SJSA1 (cell line): ENCODE measurements at places on chromosomes 11 and 22. TPM values are rescaled to one million over a fixed set of nuclear protein-coding genes. Genes with fewer than 3 reads are reported as not detected.

USP2 gene
- total RNA-seq: 0.21 TPM in 1 of 2 replicates, not detected in the other

PPP1R14B gene
- total RNA-seq: 467 and 505 TPM in 2 replicates

HEPHL1 gene
- total RNA-seq: not detected in 2 replicates

MYBPC3 gene
- not detected in 2 replicates for total RNA-seq

GGTLC2 gene
- not detected in 2 replicates for total RNA-seq

CARD16 gene
- total RNA-seq: 36.7 and 123 TPM in 2 replicates

MCHR1 gene
- total RNA-seq: not detected in 2 replicates

SCGB2A2 gene
- not detected in 2 replicates for total RNA-seq

TENM4 gene
- not detected in 2 replicates for total RNA-seq

DNA sequence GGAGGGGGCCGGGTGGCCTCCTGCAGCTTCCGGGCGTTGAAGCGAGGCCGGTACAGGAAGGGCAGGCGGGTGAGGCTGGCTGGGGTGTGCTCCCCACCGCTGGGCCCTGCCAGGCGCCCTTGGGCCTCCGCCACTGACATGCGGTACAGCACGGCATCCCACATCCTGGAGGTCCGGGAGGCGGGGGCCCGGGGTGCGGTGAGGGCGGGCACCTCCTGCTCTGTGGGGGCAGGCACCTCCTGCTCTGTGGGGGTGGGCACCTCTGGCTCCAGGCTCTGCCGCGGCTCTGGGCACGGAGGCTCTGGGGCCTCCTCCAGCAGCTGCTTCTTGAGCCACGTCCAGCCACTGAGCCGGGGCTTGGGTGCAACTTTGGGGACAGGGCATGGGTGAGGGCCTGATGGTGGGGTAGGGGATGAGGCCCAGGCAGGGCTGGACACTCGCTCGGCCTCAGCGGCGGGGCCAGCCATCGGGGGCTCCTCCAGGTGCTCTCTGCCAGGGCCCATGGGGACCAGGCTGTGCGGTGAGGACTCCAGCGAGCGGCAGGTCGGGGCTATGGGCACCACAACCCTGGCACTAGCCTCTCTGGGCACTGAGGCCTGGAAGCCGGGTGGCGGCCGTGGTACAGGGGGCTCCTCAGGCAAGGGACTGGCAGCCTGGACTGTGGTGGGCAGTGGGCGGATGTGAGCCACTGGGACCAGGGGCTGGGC, 2.3 kb downstream of the PRR33 start:
- peak; percentile 40 for DNase-seq

DNA sequence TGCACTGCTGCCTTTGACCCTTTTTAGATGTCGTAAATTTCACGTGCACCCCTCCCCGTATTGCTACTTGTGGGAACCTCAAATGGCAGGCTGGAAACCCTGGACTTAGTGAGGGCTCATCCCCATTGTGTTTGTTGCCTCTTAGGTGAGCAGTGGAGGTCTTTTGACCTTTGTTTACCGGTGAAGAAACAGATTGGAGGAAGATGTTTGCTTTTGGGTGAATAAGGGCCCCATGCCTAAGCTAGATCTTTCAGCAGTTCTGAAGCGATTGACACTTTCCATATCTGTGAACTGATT, 782 bp downstream of the SMARCB1 start:
- DNase-seq: no peak

DNA sequence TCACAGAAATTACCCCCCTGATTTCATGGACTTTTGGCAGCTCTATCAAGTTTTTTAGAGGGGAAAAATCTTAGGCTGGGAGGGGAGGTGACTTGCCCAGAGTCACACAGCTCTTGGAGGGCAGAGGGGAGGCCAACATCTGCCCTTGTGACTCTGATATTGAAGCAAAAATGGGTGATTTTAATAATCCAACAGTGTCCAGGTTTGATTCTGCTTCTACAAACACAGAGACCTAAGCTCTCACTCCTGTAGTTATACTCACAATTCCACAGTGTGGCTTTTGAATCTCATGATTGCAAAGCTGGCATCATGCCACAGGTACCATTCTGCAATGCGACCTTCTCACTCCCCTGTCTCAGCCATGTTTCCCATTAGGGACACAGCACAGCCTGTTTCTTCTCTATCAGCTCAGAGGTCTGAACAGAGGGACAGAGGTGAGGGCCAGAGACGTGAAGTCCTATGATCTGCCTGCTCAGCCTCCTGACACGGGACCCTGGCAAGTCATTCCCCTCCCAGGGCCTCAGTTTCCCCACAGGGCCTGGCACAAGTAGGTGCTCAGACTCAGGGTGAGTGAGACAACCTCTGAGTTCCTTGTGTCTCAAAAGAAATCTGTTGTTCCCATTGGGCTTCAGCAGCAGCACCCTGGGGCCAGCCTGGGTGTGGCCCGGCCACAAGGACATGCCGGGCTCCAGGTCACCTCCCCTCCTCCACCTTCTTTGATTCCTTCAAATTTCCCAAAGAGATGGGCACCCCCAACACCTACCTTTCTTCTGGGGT, 766 bp downstream of the APOL2 start:
- DNase-seq: peak; percentile 39

GRCh38 chr11:121898903-121899302, 217.1 kb downstream of the BLID start:
- DNase-seq: no peak

GRCh38 chr11:86214710-86215109, 29.8 kb upstream of the EED start:
- no peak for DNase-seq

- no peak for DNase-seq
Measured at GRCh38 chr22:17549655-17550054, 13.6 kb upstream of the SLC25A18 start.

- no peak for DNase-seq
Measured at GRCh38 chr11:120424970-120425332, 86.6 kb upstream of the GRIK4 start.

DNA sequence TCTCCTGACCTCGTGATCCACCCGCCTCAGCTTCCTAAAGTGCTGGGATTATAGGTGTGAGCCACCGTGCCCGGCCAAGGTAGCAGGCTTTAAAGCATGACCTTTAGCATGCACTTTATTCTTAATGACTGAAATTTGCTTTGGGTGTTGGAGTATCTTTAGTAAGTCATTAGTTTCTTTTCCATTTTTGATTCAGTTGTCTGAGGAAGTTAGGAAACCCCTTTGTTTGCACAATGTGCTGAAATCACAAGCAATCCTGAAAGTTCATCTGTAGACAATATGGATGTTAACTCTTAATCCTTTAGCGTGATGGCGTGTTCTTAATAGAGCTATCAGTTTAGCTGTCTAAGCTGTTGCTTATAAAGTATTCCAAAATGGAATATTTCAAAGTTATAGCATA, 16.8 kb downstream of the SDHD start:
- no peak for DNase-seq

DNA sequence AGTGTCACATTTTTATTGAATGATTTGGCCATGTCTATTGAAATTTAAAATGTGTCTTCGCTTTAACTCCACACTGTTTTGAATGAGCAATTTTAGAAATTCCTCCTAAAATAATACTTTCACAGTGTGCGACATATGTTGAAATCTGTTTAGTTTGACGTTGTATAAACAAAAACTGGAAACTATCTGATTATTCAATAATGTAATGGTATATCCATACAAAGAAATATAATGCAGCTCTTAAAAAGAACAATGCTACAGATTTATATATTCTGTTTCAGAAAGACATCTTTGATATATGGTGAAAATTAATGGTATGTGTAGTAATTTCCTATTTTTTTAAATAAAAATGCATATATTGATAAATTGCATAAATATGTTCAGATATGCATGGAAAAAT, 268.7 kb upstream of the SORL1-AS1 start:
- no peak for DNase-seq

DNA sequence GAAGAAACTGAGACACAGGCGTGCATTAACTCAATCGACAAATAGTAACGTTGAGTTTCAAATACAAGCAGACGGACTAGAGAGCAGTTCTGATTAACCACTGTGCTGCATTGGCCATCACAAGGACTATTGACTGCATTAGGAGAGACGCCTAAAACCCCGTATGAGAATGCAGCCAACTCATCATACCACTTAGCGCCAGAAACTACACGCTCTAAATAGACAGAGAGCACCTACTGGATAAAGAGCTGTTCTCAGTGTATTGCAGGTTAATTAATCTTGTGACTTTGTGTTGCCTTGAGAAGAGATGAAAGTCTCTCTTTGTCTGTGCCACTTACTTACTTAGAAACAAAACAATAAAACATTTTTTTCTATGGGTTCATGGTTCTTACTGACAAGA, 484.0 kb downstream of the OPCML start:
- DNase-seq: no peak

- DNase-seq: no peak
Measured at GRCh38 chr11:118180300-118180703, 3.9 kb upstream of the SCN2B start.

DNA sequence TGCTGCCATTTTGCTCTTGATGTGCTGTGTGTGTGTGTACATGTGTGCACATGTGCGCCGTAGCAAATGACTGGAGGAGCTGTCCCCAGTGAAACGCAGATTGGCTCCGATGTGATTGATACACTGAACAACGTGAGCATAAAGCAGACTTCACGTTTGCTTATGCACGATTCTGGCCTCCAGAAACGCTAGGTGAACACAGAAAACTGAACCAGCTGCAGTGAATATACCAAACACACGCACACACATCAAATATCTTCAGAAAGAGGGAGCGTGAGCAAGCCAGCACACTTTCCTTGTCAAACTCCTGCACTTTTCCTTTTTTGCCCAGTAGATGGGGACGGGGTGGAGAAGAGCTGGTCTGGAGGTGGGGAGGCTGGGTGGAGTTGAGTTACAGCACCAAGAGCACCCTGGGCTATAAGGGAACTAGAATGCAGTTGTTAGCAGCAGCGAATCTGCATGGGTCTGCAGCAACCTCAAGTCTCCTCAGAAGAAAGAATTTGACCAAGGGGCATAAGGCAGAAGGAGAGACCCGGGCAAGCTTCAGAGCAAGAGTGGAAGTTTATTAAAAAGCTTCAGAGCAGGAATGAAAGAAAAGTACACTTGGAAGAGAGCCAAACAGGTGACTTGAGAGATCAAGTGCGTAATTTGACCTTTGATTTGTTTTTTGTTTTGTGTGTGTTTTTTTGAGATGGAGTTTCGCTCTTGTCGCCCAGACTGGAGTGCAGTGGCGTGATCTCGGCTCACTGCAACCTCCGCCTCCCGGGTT, 77.8 kb upstream of the CADM1 start:
- DNase-seq: no peak

GRCh38 chr11:59197991-59198390, 14.7 kb downstream of the MPEG1 start:
- peak; percentile 99 for DNase-seq

GRCh38 chr11:12944889-12945288, 64.2 kb upstream of the RASSF10 start:
- DNase-seq: no peak

DNA sequence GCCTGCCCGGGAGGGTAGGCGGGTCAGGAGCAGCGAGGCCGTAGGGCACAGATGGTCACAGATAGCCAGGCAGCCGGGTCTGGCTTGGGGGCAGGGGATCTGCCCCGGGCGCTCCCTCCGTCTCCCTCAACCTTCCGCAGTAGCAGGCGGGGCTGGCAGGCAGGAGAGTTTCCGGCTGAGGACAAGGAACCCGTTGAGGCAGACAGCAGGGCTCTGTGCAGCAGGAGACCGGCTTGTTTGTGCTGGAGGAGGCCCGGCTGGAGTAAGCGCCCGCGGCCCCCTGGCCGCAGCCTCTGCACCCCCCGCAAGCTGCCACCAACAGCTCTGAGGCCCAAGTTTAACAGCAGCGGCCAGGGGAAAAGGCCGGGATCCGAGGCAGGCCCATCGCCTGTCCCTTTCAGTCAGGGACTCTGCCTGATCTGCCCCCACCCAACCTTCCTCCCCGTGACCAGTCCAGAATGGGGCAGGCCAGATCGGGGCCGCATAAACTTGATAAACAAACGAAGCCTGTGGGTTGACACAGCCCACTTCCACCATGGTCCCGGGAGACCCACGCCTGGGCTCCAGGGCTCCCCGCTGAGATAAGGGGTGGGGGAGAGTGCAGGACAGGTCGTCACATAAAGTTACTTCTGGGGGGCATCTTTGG, 13.6 kb downstream of the SCARF2 start:
- DNase-seq: no peak

GRCh38 chr11:10878408-10879214, 20.8 kb upstream of the ZBED5 start:
- no peak for DNase-seq

DNA sequence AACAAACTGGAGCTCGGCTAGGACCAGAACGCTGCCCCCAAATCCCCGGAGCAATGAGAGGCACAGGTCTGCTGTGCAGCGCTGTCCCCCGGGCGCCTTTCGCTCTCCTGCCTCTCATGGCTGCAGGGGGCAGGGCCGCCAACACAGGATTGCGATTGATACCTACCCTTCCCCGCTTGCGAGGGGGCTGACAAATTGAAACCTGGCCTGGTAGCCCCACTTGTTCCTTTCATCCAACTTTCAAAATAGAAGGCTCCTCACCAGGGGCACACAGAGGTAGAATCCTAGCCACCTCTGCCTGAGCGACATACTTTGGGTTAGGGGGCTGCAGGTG, 642 bp upstream of the CASTOR1 start:
- DNase-seq: no peak

DNA sequence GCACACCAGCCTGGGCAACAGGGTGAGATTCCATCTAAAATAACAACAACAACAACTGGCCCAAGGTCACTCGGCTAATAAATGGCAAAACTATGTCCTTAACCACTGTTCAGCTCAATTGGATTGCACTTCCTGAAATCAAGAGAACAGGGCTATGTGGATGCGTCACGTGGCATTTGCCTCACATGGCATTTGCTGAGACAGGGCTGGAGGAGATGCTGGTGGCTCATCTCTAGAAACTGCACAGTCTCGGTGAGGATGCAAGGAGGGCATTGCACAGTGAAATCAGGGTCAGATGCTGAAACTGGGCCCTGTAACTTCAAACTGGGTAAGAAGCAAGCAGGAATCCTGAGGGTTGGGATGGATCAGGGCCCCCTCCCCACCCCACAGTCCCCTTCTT, 171.9 kb downstream of the BUD13 start:
- no peak for DNase-seq

DNA sequence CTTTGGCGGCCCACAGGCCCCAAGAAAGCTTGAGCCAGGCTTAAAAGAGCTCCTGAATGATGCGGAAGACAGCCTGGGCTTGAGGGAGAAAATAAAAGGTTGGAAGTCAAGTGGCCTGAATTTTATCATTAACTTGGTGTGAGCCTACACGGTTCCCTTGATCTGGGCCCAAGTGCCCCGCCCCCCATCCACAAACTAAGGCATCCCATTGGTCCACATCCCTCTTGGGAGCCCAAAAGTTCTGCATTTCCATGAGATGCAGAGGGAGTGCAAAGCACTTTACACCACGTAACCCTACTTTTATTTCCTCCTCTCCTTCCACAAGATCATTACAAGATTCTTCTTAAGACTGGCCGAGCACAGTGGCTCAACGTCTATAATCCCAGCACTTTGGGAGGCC, 22.2 kb downstream of the LARGE1 start:
- no peak for DNase-seq

DNA sequence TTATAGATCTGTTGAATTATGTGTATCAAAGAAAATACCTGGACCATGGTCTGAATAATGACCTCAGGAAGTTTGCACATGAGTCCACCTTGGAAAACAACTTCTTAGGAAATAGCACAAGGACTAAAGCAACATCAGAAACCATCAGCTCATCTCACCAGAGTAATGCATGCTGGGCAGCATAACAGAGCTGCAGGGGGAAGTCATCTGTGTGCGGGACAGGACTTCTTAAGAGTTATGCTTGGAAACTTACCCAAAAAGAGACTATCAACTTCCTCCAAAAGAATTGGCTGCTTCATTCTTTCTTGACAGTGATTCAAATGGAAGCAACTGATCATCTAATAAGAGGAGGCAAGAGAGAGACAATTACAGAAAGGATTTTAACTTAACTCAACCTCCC, 2.5 kb downstream of the OR56B4 start:
- DNase-seq: no peak
